ENCODE measurements at places on chromosomes 2 and 18.

DNA sequence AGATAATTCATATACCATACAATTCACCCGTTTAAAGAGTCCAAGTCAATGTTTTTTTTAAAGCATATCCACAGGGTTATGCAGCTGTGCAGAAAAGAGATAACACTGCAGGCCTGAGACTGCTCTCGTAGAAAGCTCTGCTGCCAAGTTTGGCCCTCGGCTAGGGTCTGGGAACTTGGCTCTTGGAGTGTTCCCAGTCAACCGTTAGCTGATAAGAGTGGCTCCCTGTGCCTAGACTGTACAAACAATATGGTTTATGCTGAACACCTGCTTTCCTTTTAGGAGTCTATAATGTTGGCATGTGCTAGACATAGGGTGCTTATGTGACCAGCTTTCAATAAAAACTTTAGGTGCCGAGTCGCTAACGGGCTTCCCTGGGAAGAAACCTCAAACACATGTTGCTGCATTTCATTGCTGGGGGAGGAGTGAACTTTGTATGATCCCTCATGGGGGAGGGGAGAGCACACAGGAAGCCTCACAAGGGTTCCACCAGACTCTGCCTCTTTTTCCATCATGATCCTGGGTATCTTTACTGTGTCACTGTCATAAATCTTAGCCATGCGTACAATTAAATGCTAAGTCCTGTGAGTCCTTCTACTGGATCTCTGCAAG is 34.7 kb downstream of the RFX8 start:
- DNase-seq, result no peak

DNA sequence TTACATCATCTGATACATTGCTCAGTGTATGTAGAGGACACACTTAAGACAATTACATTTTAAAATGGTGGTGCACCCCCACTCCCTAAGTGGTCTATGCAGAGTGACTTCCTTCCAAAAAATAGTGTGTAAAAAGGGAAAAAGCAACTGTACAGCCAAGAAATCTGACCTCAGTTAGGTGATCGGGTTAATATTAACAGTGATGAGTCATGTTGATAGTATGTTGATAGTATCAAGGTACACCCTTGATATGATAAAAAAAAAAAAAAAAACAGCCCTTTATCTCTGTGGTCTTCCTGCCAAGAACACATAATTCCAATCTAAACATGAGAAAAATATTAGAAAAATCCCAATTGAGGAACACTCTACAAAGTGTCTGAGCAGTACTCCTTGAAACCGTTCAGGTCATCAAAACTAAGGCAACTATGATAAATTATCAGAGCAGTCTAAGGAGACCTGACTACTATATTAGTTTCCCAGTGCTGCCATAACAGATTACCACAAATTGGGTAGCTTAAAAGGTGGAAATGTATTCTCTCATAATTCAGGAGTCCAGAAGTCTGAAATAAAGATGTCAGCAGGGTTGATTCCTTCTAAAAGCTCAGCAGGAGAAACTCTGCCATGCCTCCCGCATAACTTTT is 171.9 kb downstream of the ARHGAP28 start:
- no peak for DNase-seq

DNA sequence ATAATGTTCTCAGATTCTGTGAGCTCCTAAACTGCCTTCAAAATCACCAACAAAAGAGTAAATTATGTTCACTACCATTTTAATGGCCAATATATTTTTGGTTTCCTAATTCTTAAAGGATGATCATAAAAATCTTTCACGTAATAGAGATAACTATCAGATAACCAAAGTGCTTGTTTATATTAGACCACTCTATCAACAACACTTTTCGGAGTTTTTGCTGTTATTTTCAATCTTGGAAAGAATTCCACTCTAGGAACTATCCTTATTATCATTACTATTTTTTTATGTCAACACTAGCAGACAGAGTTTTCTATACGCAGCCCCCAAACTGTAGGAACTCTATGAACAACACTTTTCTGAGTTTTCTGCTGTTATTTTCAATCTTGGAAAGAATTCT is 782.5 kb upstream of the ZEB2 start:
- DNase-seq, result no peak

- DNase-seq, result no peak
Observed at GRCh38 chr2:44167311-44167907, 1.3 kb upstream of the PPM1B start.

DNA sequence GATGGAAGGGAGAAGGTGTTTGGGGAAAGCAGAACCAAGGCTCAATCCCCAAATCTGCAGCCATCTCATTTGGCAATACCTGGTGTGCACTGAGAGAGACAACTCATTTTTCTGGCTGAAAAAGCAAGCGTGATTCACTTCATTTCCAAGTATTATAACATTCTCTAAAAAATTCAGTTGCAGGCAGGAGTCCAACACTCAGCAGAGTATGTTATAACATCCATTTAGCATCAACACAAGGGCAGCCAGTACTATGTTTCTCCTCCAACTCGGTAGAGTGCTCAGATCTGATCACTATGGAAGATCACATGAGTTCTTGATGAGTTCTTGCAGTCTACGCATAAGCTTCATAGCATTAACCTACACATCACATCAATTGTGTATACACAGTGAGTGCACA is 99.4 kb upstream of the PID1 start:
- no peak for DNase-seq

DNA sequence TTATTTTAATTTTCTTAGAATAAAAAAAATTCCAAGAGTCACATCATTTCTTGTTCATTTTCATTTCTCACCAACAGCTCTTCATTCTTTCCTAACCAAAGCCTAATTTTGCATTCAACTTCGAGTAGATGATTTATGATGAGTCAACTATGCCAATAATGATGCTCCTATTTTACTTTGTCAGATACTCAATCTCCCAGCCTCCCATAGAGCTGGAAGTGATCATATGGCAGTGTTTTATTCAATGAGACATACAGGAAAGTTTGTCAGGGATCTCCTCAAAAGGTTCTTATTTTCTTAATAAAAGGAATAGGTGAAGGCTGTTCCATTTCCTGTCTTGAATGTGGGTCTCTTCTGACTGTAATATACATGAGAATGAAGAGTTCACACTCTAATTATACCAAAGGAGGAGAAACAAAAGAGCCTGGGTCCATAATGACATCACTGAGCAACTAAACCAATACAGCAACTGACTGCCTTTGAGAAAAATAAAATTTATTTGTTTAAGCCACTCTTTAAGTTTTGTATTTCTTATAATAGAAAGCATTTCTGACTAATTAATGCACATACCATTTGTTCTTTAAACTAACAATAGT is 231.2 kb upstream of the CYP26B1 start:
- no peak for DNase-seq

DNA sequence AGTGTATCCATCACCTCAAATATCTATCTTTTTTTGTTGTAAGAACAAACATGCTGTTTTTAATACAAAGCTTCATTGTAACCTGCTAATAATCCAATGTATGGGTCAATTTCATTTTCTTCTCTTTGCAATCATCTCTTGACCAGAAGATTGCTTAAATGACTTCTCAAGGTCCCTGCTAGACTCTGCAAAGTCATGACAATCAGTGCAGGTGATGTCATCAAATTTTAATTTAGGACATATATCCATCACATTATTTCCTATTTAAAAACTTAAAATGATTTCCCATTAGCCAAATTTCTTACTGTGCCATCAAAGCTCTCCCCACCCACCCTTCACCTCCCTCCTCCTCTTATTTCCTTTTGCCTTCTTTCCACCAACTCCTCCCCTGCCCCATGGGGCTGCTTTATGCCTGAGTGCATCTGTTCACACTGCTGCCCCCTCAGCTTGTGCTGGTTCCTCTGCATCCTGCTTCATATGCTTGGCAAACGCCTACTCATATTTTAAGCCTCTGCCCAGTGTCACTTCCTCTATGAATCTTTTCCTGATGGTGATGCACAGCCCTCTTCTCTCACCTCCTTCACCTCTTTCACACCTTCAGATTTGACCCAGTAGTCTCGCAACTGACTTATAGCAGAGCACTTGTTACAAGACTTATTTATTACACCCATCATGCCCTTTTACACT is 20.3 kb downstream of the PLEK start:
- peak; percentile 76 for DNase-seq

DNA sequence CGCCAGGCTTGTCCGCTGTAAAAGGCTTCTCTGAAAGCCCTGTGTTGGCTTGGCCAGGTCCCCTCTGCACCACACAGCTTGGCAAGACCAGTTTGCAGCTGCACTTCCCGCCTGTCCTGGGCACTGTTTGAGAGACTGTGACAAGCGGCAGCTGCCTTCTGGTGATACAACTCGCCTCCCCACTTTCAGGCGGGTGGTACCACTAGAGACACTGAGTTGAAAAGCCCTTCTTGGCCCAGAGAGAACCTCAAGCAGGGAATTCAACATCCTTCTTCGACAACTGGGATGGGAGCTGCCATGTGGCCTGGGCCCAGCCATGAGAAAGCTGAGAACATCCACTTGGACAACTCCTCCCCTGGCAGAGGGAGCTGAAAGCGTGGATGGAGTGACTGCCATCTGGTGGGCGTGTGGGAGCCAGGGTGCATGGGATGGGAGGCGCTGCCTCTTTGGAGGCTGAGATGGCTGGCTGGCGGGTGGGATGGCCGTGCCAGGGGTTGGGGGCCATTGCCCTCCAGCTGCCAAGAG is 125.5 kb upstream of the REV1 start:
- DNase-seq, result no peak

- DNase-seq, result no peak
Observed at GRCh38 chr18:58495634-58496033, 133.3 kb downstream of the ALPK2 start.

DNA sequence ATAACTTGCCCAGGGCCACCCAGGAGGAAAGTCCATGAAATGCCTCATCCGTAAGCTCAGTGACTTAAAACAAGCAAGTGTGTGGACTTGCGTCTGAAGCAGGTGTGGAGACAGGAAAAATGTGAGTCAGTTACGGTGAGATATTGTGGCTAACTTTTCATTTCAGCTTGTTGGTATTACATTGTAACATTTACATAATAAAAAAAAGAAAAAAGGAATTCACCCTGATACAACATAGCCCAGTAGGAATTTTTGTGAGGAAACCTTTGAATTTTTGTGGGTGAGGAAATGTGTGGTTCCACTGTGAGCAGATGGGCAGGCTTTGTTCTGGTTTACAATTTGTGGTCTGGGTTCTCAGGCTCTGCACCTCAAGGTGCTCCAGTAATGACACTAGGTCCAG is 33.7 kb upstream of the LYPD6B start:
- no peak for DNase-seq

- peak; percentile 58 for DNase-seq
Observed at GRCh38 chr18:13433125-13433524, 214.6 kb downstream of the LDLRAD4 start.

GRCh38 chr18:22032392-22032961 is 136.9 kb upstream of the GATA6 start:
- no peak for DNase-seq

DNA sequence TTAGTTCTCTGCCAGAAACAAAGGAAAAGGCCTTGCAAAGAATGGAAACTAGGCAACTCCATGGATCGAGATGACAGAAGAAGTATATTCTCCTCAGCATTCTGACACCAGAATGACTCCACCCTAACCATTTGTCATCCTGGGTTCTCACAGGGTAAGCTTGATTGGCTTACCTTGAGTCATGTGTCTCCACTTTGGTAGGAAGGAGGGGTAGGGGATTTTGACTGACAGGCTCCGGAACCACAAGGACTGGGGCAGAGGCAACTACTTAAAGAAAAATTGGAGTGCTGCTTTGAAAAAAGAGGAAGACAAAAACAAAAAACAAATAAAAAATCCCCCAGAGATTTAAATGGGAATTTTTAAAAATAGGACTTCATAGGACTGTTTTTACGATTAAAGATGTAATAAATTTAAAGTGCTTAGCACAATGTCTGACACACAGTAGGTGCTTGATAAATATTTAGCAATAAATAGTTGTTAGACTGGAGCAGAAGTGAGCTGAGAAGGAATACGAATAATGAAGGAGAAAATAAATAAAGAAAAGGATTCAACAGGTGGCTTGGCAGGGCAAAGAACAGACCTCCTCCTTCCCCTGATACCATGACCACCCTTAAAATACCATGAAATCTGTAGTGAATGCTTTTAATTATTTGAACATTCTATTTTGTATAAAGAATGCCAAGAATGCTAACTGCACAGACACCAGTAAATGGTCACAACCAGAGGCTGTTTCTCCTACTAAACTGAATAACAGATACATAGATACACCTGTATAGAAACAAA is 230.2 kb downstream of the CDCA7 start:
- no peak for DNase-seq

- no peak for DNase-seq
Observed at GRCh38 chr18:74488354-74488753, 7.8 kb upstream of the CNDP2 start.

- no peak for DNase-seq
Observed at GRCh38 chr18:61282926-61283325, 50.3 kb upstream of the CDH20 start.

GRCh38 chr2:168317282-168317681 is 69.9 kb upstream of the STK39 start:
- no peak for DNase-seq

- DNase-seq, result no peak
Observed at GRCh38 chr2:190713471-190713870, 64.6 kb downstream of the NAB1 start.

- no peak for DNase-seq
Observed at GRCh38 chr2:127753374-127753773, 52.1 kb downstream of the SFT2D3 start.

DNA sequence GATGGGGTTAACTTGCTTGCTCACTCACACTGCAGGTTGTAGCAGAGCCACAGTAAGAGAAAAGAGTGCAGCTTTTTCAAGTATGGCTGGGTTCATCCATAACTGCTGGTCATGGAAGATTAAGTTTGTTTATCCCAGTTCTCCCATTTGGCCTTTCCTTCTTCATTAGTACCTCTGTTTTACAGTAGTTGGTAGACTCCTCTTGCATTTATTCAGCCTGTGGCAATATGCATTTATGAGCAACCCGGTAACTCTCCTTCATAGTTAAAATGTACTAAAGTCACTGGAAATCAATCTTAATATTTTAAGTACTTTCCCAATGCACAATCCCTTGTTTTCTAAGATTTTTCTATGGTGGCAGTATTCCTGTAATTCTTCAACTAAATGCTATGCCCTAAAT is 14.0 kb downstream of the FTCDNL1 start:
- DNase-seq, result no peak

DNA sequence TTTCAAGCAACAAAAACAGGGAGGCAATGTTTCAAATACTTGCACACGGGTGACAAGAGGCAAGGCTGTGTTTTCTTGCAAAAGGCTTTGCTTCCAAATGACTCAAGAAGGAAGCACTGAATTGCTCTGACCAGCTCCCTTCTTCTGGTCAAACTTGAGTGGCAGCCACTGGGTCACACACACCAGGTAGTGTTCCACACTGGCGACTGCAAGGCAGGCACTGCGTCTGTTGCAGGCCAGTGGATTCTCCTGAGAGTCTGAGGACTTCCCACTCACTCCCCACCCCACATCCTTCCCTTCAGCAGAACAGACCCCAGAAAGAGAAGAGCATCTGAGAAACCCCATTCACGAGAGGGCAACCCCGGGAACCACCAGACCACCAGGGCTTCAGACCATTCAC is 19.8 kb downstream of the PARD6G start:
- no peak for DNase-seq

DNA sequence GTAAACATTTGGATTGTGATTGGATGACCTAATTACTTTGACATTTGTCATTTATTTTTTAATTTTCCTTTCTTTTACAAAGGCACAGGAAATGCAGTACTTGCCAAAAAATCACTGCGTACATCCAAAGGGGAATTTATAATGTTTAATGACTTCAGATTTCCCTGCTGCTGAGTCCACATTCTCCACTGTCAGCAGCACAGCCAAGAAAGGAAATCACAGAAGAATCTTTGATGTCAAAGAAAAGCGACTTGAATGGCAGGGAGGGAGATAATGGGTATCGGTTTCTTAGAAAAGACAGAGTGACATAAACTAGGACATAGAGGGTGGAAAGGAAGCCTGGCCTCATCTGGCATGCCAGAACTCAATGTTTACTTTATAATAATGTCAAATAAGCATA is 41.4 kb upstream of the COPS8 start:
- no peak for DNase-seq
